ENCODE measurements at places on chromosomes 11 and 22. TPM values are rescaled to one million over a fixed set of nuclear protein-coding genes. Genes with fewer than 3 reads are reported as not detected.

SYT7 gene
- 0.69 TPM for total RNA-seq

TNNT3 gene
- not detected for total RNA-seq

XRRA1 gene
- 30.0 TPM for total RNA-seq

LINC01488 gene
- total RNA-seq: 3.6 TPM

KRTAP5-8 gene
- total RNA-seq: 0.26 TPM

TRIM64 gene
- total RNA-seq: not detected

MUC5AC gene
- not detected for total RNA-seq

- DNase-seq: no peak
These were observed 71.9 kb upstream of the PPARA start for GRCh38 chr22:46078241-46079092.

- no peak for DNase-seq
These were observed 1.0 kb upstream of the TANGO2 start for GRCh38 chr22:20019661-20020532.

DNA sequence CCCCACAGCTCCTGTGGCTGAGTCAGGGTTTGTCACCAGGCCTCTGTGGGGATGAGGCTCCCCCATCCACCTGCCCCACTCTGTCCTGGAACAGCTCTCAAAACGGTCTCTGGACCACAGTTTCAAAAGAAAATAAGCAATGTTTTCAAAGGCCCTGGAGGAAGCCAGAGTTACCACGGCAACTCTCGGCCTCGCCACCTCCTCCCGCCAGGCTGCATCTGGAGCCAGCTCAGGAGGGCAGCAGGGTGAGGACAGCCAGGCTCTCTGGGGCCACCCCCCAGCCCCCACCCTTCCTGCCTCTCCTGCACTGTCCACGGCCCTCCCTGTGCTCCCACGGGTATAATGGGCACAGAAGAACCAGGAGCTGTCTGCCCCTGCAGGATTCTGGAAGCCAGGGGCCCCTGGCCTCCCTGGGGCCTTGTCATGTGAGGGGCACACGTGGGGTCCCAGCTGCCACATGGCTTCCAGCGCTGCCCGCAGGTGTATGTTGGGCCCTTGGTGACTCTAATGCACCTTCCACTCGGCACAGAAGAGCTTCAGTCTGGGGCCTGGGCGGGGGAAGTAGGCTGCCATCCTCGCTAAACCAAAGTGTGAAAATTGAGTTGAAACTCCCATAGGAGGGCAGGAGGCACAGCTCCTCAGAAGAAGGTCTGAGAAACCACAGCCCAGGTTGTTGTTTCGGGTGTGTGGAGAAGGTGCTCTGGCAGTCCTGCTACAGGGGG, 10.3 kb downstream of the CD81 start:
- no peak for DNase-seq

GRCh38 chr11:58999291-58999680, 60.0 kb downstream of the GLYATL1 start:
- no peak for DNase-seq

DNA sequence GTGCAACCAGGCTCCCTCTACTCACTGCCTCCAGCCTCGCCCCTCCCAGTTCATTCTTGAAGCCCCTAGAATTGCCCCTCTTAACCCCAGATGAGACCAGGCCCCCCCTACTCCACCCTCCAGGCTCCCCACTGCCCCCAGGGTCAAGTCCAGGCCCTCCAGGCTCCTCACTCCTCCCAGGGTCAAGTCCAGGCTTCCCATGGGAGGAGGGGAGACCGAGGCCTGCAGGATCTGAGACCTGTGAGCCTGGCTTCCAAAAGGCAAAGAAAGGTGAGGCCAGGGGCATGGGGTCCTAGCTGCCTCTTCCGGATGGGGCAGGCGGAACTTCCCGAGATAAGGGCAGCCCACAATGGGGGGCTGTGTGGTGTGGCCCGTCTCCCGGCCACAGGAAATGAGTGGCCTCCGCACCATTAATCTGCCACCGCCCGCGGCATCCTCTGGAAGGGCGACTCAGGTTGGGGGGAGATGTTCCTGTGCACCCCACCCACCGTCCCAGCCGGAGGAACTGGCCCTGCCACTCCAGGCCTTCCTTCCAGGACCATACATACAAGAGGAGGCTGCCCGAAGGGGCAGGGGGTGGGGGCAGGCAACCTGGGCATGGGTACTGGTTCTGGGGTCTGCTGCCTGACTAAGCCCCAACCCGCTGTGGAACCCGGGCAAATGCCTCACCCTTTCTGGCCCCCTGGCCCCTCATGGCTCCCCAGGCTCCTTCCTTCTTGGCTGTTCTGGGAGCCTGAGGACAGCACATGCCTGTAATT, 35.1 kb upstream of the WNT11 start:
- DNase-seq: no peak

DNA sequence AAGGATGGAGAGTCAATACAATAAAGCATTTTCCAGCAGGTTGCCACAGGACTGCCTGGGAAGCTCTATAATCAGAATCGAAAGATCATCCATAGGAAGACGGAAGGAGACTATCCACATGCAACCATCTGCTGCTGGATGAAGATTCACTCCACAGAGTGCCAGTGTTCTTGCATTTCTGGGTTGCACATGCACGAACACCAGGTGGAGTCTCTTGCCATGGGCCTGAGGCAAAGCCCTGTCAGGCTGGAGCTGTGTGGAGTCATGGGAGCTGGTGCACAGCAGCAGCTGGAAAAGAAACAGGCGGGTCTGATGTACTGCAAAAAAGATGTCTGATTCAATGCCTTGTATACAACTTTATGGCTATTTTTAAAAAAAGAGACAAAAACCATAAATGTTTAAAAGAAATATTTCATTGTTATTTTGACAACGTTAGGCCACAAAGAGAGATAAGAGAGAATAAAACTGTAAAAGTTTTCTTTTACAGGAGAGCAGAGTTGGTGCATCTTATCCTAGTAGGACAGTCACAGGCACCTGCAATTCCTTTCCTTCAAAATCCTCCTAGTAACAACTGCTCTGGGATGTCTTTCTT, 12.9 kb upstream of the FAT3 start:
- peak; percentile 16 for DNase-seq

DNA sequence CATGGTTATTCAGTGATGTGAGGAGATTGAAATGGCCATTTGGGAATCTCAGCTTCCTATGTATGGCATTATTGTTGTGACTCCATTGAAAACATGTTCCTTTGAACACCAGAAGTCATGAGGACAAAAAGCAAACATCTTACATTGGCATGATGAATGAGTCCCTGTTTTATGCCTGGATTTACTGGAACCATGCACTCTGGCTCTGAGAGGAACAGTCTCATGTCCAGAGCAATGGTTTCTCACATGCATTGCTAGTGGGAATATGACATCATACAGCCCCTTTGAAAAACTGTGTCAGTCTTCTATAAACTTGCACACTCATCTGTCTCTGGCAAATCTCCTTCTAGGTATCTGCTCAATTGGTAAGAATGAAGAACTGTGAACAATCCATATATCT, 3.4 kb upstream of the KDM4F start:
- DNase-seq: peak; percentile 95

DNA sequence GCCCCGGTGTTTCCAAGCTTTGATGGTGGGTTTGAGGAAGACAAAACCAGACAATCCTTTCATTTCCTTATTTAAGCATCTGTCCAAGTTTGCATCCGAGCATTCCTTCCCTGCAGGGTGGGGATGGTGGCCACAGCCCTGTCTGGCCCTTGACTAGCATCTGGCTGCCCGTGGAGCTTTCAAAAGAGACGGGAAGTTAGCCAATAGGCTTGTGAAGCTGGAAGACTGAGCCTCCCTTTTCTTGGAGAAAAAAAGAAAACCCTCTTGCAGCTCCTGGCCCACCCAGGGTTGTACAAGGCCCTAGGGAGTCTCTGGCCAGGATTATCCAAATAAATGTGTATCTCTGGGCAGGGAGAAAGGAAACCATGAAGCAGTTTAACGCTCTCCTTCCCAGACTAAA, 60.6 kb downstream of the MICAL2 start:
- DNase-seq: no peak
